ENCODE measurements at places on chromosomes 16 and 17. TPM values are rescaled to one million over a fixed set of nuclear protein-coding genes. Genes with fewer than 3 reads are reported as not detected.

Gene HIGD1B
- not detected for total RNA-seq

Gene ATPAF2
- total RNA-seq = 33.1 TPM

Gene CDH3
- total RNA-seq = 0.19 TPM

Gene IKZF3
- total RNA-seq = 15.9 TPM

DNA sequence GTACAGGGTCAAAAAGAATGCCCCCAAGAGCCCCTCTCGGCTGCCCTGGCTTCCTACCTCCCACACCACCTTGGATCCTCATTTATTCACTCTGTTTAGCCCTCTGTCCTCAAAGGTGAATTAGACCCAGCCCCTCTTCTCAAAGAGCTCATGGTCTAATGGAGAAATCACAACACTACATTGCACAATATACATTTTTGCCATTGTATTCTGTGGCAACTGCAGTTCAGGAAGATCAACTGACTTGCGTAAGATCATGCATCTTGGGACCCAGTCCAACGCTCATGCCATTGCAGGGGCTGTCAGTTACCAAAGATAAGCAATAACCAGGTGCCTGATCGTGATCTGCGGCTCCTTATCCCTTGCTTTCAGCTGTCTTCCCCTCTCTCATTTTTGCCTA, 1.4 kb downstream of the KRT38 start:
- DNase-seq = no peak

DNA sequence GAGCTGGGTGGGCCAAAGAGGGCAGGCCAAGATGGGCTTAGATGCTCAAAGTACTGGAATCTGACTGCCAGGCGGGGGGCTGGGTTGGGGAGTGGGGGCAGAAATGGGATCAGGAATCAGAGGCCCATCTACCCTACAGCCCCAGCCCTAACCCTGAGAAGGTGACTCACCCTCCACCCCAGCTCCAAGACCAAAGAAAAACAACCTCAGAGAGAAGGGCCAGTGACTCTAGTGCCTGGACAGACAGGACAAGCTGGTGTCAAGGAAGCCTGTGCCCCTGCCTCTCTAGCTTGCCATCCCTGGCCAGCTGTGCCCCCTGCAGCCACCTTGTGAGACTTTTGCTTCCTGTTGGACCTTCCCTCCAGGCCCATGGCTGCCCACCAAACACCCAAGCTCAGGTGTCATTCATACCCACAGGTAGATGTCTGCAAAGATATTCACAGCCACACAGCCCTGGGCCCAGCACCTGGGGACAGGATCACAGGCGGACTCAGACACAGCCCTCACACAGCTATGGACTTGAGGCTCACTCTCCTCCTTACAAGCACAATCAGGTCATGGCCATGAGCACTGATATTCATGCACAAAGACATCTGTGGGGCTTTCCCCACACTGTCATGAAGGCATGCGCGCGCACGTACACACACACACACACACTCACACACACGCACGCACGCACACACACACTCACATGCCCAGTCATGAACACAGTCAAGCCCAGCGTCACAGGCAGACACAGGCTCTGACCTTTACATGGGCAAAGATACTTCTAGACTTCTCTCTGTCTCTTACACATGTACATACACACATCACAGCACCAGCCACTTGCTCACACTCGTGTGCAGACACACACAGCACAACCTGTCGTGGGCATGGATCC, 2.8 kb downstream of the WNT3 start:
- no peak for DNase-seq

- no peak for DNase-seq
Measured at GRCh38 chr17:79251824-79252223, 177.2 kb downstream of the ENGASE start.

DNA sequence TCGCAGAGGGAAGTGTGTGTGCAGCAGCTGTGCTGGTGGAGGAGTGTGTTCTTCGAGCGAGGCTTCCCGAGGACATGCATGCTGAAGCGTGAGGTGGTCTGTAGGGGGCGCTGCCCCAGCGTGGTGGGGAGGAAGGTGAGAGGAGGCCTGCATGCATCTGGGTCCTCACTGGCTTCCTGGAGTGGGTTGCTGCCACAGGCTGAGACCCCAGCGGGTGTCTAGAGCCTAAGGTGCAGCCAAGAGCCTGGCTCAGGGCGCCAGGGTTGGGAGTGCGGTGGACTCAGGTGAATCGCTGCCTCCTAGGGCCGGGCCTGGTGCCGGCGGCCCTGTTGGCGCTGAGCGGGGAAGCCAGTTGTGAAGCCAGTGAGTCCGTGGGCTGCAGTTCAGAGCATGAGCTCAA, 7.5 kb upstream of the HSD3B7 start:
- DNase-seq = peak; percentile 70

GRCh38 chr16:56317998-56318826, 107.1 kb downstream of the AMFR start:
- peak; percentile 94 for DNase-seq

GRCh38 chr17:48843187-48843900, 12.5 kb downstream of the CALCOCO2 start:
- DNase-seq = no peak

DNA sequence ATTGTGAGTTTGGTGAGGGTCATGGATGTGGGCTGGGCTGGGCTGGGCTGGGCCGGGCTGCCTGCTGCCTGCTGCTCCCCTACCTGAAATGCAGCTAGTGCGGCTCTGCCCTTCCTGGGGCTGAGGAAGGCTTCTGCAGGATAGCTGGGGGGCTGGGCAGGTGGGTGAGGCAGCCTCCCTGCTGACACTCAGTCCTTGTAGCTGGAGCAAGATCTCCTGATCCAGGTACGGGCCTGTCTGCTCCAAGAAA, 4.7 kb downstream of the RPL13 start:
- no peak for DNase-seq

GRCh38 chr17:36717088-36717487, 115.7 kb downstream of the MRM1 start:
- DNase-seq = no peak

- no peak for DNase-seq
Measured at GRCh38 chr17:82894389-82894788, 54.6 kb upstream of the ZNF750 start.

DNA sequence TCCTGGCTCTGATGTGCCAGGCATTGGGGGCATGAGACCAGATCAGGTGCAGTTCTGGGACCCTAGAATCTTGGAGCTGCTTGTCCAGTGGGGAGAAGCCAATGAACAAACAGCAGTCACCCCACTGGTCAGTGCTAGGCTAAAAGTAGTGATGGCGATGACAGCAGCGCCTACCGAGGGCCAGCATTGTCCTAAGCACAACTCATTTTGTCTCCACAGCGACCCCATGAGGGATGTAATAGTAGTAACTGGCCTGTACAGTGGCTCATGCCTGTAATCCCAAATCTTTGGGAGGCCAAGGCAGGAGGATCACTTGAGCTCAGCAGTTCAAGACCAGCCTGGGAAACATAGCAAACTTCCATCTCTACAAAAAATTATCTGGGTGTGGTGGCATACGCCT, 6.2 kb downstream of the SMCR8 start:
- DNase-seq = no peak

GRCh38 chr17:48492401-48493298, 38.2 kb downstream of the HOXB1 start:
- peak; percentile 92 for DNase-seq

DNA sequence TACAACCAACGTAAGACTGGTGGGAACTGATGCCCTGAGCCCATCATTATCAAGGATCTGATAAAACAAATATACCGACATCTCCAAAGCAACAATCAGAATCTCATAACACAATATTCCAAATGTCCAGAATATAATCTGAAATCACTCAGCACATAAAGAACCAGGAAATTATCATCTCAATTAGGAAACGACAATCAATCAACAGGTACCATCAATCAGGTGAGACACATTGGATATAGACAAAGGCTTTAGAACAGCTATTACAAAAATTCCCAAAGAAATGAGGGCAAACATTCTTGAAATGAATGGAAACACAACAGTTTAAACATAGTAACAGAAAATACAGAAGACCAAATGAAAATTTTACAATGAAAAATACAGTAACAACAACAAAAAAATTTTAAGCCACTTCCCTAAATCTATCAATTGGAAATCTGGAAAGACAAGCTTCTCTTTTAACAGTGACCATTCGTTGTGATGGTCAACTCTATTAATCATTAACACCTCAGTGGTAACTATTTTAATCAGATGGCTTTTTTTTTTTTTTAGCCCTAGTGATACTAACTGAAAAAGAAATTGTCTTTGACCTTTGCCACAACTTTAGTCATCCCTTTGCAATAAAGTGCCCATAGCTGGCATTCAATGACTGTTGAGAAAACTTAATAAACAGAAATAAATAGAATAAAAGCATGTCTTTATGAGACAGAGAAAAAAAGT, 70.4 kb downstream of the USP32 start:
- DNase-seq = no peak

- DNase-seq = no peak
Measured at GRCh38 chr17:81401723-81402529, 6.7 kb downstream of the BAHCC1 start.

- DNase-seq = no peak
Measured at GRCh38 chr17:379531-380465, 27.2 kb upstream of the RPH3AL start.

DNA sequence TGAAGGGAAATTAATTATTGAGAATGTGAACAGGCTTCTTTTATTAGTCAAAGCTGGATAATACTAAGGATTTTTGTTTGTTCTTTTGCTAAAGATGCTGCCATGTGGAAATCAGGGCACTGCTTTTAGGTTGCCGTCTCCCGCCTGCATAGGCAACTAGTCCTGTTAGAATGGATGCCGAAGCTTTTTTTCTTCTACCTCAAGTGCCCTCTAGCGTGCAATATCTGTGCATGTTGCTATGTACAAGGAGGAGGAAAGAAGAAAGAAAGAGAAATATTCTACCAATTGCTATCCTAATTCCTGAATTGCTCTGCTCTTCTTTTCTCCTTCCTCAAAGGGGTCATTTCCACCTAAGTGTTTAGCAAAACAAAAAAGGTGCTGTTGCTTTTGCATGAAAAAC, 5.2 kb upstream of the CDH8 start:
- no peak for DNase-seq

DNA sequence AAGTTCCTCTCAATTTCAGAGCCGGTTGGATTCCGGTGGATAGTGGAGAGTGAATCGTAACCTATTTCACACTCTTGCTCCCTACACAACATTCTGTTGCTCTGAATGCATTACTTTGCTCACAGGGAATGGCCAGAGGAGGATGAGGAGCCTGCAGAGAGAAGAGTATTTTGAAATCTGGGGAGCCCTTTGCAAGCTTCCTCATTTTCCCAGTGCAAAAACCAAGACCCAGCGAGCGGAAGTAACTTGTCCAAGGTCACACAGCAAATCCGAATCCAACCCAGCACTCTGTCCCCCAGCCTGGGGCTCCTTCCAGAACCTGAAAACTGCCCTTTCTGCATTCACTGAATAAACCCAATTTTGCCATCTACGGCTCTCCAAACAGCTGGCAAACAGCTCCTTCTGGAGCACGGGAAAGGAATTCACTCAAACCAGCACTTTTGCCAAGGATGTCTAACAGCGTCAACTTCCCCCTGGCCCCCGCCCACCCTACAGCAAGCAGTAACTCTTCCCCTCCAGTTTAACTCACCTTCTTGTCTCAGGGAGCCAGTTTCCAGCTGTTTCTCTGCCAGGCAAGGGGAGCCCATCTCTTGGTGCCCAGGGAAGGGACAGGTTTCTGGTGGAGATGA, 557 bp downstream of the KCNG4 start:
- no peak for DNase-seq

GRCh38 chr16:28317040-28317880, 24.9 kb downstream of the SBK1 start:
- DNase-seq = peak; percentile 92

DNA sequence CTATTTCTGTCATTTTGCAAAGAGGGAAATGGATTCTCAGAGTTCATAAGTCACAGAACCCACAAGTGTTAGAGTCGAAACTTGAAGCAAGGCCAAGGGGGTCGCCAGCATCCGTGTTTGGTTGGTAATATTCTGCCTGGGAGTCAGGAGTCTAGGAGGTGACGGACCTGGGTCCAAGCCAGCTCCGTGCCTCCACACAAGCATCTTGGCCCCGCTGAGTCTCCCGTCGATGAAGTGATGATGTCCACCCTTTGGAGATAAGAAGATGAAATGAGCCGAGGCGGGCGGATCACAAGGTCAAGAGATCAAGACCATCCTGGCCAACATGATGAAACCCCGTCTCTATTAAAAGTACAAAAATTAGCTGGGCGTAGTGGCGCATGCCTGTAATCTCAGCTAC, 53.2 kb upstream of the TNRC6C start:
- DNase-seq = no peak
